Tracheal epithelial cell (primary cell): ENCODE measurements at places on chromosomes 4 and X. TPM values are rescaled to one million over a fixed set of nuclear protein-coding genes. Genes with fewer than 3 reads are reported as not detected.

Gene JCHAIN
- total RNA-seq: not detected in 2 replicates

Gene TMEM154
- total RNA-seq: 30.5 and 34.5 TPM in 2 replicates

Gene CITED1
- 0.48 TPM in 1 of 2 replicates, not detected in the other for total RNA-seq

Gene CLCN4
- total RNA-seq: 2.4 and 3.0 TPM in 2 replicates

Gene PRDM5
- 4.1 and 10.0 TPM in 2 replicates for total RNA-seq

Gene MAGED4
- total RNA-seq: 0.48 TPM in 1 of 2 replicates, not detected in the other

Gene CLTRN
- 0.48 and 0.85 TPM in 2 replicates for total RNA-seq

Gene DDX53
- total RNA-seq: not detected in 2 replicates

Gene FAM149A
- 0.64 and 4.8 TPM in 2 replicates for total RNA-seq

Gene GAGE1
- total RNA-seq: not detected in 2 replicates

Gene ACE2
- total RNA-seq: under 0.01 and 0.24 TPM in 2 replicates

Gene GUCY1B1
- total RNA-seq: 1.4 and 1.5 TPM in 2 replicates

Gene ODAM
- total RNA-seq: not detected in 2 replicates

Gene CXCL5
- total RNA-seq: 0.64 and 38.3 TPM in 2 replicates

Gene ERCC6L
- under 0.01 and 0.48 TPM in 2 replicates for total RNA-seq

Gene PDZD4
- total RNA-seq: under 0.01 TPM in 1 of 2 replicates, not detected in the other

Gene TNIP3
- 0.48 TPM in 1 of 2 replicates, not detected in the other for total RNA-seq

Gene GAGE12H
- not detected in 2 replicates for total RNA-seq

Gene CDS1
- 16.1 and 39.0 TPM in 2 replicates for total RNA-seq

Gene SSX4B
- total RNA-seq: not detected in 2 replicates

Gene BTC
- total RNA-seq: 0.64 and 3.1 TPM in 2 replicates

Gene PGRMC1
- total RNA-seq: 125 and 142 TPM in 2 replicates

Gene CORIN
- total RNA-seq: under 0.01 and 0.64 TPM in 2 replicates

Gene CT47B1
- total RNA-seq: not detected in 2 replicates

Gene SYTL4
- under 0.01 and 1.9 TPM in 2 replicates for total RNA-seq

Gene SLITRK4
- total RNA-seq: 5.3 TPM in 1 of 2 replicates, not detected in the other

Gene RP2
- 14.9 and 17.6 TPM in 2 replicates for total RNA-seq

Gene ARL9
- total RNA-seq: 0.43 TPM in 1 of 2 replicates, not detected in the other

Gene CENPVL1
- total RNA-seq: not detected in 2 replicates

Gene ATP8A1
- 0.43 and 1.2 TPM in 2 replicates for total RNA-seq

Gene SLC25A31
- total RNA-seq: under 0.01 TPM in 1 of 2 replicates, not detected in the other
